ENCODE measurements at places on chromosomes 7 and 10. TPM values are rescaled to one million over a fixed set of nuclear protein-coding genes. Genes with fewer than 3 reads are reported as not detected.

LRGUK gene
- total RNA-seq, result 0.28 TPM

MYH16 gene
- not detected for total RNA-seq

SDHAF3 gene
- total RNA-seq, result 3.9 TPM

MMRN2 gene
- total RNA-seq, result 9.0 TPM

PON3 gene
- total RNA-seq, result under 0.01 TPM

Data from regular cardiac myocyte (primary cell).